ENCODE measurements at places on chromosomes 3 and 15.
A peak's percentile ranks its signal among the peaks of the same experiment; 100 is the strongest.

- no peak overlapping the region for H3K4me3 ChIP-seq
- H3K4me1 ChIP-seq = no peaks in the 10 kb centered on the region
- H3K36me3 ChIP-seq = no peaks in the 10 kb centered on the region
- no peak overlapping the region for H3K27ac ChIP-seq
- no peaks in the 10 kb centered on the region for H3K27me3 ChIP-seq
Measured at GRCh38 chr3:149216193-149216869, 5.3 kb downstream of the CP start.

GRCh38 chr3:70000028-70000410 is 486 bp downstream of the SAMMSON start:
- no peak overlapping the region for H3K27ac ChIP-seq
- no peaks in the 10 kb centered on the region for H3K4me1 ChIP-seq
- no peak for DNase-seq
- no peaks in the 10 kb centered on the region for H3K36me3 ChIP-seq

DNA sequence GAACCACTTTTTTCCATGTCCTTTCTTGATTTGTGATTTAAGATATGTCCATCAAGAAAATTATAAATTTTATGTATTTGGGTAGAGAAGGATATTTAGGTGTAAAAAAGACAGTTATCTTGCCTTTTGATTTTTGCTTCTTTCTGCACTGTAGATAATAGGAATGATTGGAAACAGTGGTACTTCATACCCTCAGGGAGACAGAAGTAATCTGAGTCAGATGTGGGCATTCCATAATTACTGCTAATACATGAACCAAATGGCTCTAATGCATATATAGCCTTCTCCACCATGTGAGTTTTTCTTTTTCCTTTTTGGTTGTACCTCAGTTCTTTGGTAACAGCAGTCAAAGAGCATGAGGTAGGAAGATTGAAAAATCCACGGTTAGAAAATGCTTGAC is 67.2 kb downstream of the RARB start:
- no peak overlapping the region for H3K4me3 ChIP-seq
- peaks cover 5% of the 10 kb centered on the region for H3K27me3 ChIP-seq

- no peaks in the 10 kb centered on the region for H3K27me3 ChIP-seq
- no peak overlapping the region for H3K4me3 ChIP-seq
- no peak for DNase-seq
- no peak overlapping the region for H3K27ac ChIP-seq
- no peaks in the 10 kb centered on the region for H3K36me3 ChIP-seq
Measured at GRCh38 chr3:16671690-16672089, 66.5 kb upstream of the DAZL start.

- H3K4me3 ChIP-seq = no peak overlapping the region
- DNase-seq = no peak
- no peak overlapping the region for H3K27ac ChIP-seq
- no peaks in the 10 kb centered on the region for H3K36me3 ChIP-seq
- H3K4me1 ChIP-seq = peaks cover 9% of the 10 kb centered on the region
- H3K27me3 ChIP-seq = no peaks in the 10 kb centered on the region
Measured at GRCh38 chr3:30738605-30739004, 132.2 kb downstream of the TGFBR2 start.

- H3K36me3 ChIP-seq = peaks cover 77% of the 10 kb centered on the region
- DNase-seq = peak; percentile 75
- H3K27ac ChIP-seq = no peak overlapping the region
- H3K4me3 ChIP-seq = no peak overlapping the region
- H3K4me1 ChIP-seq = no peaks in the 10 kb centered on the region
Measured at GRCh38 chr15:43769584-43770228, 7.1 kb downstream of the ELL3 start.

GRCh38 chr3:127805026-127805753 is 17.1 kb downstream of the MGLL start:
- H3K27me3 ChIP-seq = no peaks in the 10 kb centered on the region
- H3K4me1 ChIP-seq = peaks cover 25% of the 10 kb centered on the region
- no peak for DNase-seq
- peaks cover 17% of the 10 kb centered on the region for H3K36me3 ChIP-seq
- peak overlapping the region; percentile 80 for H3K27ac ChIP-seq

GRCh38 chr3:43786102-43786501 is 95.4 kb downstream of the ABHD5 start:
- no peak overlapping the region for H3K27ac ChIP-seq
- H3K4me3 ChIP-seq = no peak overlapping the region
- H3K27me3 ChIP-seq = no peaks in the 10 kb centered on the region
- no peaks in the 10 kb centered on the region for H3K4me1 ChIP-seq

- no peak overlapping the region for H3K27ac ChIP-seq
- no peaks in the 10 kb centered on the region for H3K36me3 ChIP-seq
- H3K27me3 ChIP-seq = peaks cover 27% of the 10 kb centered on the region
- H3K4me1 ChIP-seq = no peaks in the 10 kb centered on the region
- H3K4me3 ChIP-seq = no peak overlapping the region
Measured at GRCh38 chr3:156471431-156471830, 83.5 kb downstream of the SSR3 start.

GRCh38 chr3:155420406-155420805 is 126.9 kb upstream of the STRIT1 start:
- H3K4me3 ChIP-seq = no peak overlapping the region
- no peaks in the 10 kb centered on the region for H3K36me3 ChIP-seq
- DNase-seq = no peak
- H3K4me1 ChIP-seq = peaks cover 27% of the 10 kb centered on the region

- no peak for DNase-seq
- H3K27me3 ChIP-seq = no peaks in the 10 kb centered on the region
- no peak overlapping the region for H3K4me3 ChIP-seq
- peaks cover 36% of the 10 kb centered on the region for H3K4me1 ChIP-seq
- H3K36me3 ChIP-seq = no peaks in the 10 kb centered on the region
Measured at GRCh38 chr15:98981851-98982722, 25.5 kb downstream of the PGPEP1L start.

GRCh38 chr3:185744997-185745843 is 79.6 kb downstream of the IGF2BP2 start:
- H3K4me1 ChIP-seq = peaks cover 27% of the 10 kb centered on the region
- no peaks in the 10 kb centered on the region for H3K36me3 ChIP-seq
- H3K27me3 ChIP-seq = no peaks in the 10 kb centered on the region
- DNase-seq = peak; percentile 92
- H3K4me3 ChIP-seq = no peak overlapping the region
- H3K27ac ChIP-seq = peak overlapping the region; percentile 79

GRCh38 chr3:101038880-101039279 is 45.7 kb upstream of the ABI3BP start:
- no peaks in the 10 kb centered on the region for H3K36me3 ChIP-seq
- DNase-seq = peak; percentile 45
- H3K4me3 ChIP-seq = no peak overlapping the region
- peaks cover 58% of the 10 kb centered on the region for H3K4me1 ChIP-seq
- H3K27me3 ChIP-seq = no peaks in the 10 kb centered on the region

DNA sequence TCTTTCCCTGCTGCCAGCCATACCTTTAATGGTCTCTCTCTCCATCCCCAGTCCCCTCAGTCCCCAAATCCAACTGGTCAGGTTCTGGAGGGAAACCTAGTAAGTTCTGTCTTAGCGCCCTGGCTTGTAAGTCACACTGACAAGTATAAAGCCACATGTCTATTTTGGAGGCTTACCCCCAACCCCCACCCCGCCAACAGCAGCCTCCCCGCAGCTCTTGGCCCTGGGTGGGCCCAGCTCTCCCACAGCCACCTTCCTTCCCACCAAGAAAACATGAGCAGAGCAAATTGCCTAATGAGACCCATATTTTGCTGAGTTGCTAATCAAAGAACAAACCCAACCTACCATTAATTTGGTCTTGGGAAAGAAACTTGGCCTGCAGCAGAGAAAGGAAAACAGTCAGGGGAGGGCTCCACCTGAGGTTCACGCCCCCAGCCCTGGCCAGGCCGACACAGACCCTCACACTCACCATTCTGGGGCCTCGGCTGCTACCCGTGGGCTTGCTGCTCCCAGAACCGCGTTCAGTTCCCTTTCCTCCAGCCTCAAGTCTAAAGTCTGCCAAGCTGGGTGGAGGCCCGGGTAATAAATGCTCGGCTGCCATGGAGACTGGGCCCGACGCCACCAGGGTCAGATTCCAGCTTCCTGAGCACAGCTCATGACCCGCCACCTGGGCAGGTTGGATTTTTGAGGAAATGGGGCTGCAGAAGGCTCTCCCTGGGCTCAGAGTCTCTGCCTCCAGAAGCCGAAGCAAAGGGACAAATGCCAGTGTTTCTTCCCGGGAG is at the start of gene CALML4:
Gene CALML4 (minus strand): TSS at position 557 of the 782 bp plus-strand sequence. CDS start 85 bp downstream, at position 472.
- H3K27ac ChIP-seq = no peak within 1 kb of the TSS
- H3K27me3 ChIP-seq = no peaks in the 10 kb centered on the region
- no peaks in the 10 kb centered on the region for H3K4me1 ChIP-seq
- H3K36me3 ChIP-seq = no peaks in the 10 kb centered on the region
- no peak within 1 kb of the TSS for H3K4me3 ChIP-seq

DNA sequence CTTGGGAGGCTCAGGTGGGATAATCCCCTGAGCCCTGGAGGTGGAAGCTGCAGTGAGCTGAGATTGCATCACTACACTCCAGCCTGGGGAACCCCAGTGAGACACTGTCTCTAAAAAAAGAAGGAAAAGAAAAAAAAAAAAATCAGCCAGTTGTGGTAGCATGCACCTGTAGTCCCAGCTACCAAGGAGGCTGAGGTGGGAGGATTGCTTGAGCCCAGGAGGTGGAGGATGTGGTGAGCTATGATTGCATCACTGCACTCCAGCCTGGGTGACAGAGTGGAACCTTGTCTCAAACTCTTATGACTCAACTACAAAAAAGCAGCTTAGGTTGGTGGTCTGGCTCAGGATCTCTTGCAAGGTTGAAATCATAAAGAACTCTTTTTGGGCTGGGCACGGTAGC is 19.3 kb upstream of the GPX1 start:
- H3K27ac ChIP-seq = 0 out of 2 replicates have a peak overlapping the region, but pooled peaks have one; percentile 17
- DNase-seq = peak; percentile 56
- peaks cover 20% of the 10 kb centered on the region for H3K36me3 ChIP-seq
- peaks cover 6% of the 10 kb centered on the region for H3K4me1 ChIP-seq
- H3K4me3 ChIP-seq = no peak overlapping the region

DNA sequence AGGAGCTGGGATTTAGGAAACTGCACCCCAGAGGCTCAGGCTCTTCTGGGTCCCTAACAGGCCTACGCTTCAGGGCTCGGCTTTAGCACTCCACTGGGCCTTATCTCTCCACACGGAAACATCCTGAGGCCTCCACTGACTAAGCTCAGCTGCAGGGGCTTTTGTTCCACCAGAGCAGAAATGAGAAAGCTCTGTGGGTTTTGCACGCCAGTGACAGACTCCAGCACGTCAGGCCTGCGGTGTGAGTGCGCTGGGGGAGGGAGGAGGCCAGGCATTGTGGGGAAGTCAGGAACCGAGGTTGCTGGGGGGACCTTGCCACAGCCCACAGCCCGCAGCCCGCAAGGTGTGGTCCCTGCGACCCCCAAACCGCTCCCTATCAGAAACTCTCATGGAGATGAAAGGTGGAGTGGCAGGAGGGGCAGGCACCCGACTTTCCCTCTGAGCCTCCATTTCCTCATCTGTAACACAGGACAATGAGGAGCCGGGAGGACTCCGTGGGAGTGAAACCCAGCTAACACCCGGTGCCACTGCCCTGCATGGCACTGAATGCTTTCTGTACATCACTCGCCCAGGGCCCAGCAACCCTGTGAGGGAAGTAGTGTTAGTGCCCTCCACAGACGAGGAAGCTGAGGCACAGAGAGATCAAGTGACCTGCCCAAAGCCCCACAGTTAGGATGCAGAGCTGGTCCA is 106.5 kb downstream of the TPRA1 start:
- no peaks in the 10 kb centered on the region for H3K4me1 ChIP-seq
- H3K36me3 ChIP-seq = no peaks in the 10 kb centered on the region
- no peak overlapping the region for H3K27ac ChIP-seq
- no peaks in the 10 kb centered on the region for H3K27me3 ChIP-seq
- DNase-seq = no peak
